ENCODE measurements at places on chromosomes 1 and 21. TPM values are rescaled to one million over a fixed set of nuclear protein-coding genes. Genes with fewer than 3 reads are reported as not detected.

DNA sequence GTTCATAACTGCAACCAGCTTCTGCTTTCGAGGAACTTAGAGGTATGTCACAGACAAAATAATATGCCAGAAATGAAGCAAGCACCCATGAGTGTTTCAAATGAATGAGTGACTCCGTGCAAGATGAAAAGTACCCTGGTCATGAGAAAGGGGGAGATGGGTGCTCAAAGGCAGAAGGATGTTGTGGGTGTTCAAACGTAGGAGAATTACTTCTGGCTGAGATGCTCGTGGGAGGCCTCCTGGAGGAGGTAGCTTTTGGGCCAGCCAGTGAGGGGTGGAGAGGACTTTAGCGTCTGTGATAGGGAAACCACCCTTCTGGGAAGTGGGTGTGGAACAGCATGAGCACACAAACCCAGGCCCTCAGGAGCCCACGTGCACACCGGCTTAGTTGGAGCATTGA is 113.8 kb downstream of the SYF2 start:
- DNase-seq = no peak

DNA sequence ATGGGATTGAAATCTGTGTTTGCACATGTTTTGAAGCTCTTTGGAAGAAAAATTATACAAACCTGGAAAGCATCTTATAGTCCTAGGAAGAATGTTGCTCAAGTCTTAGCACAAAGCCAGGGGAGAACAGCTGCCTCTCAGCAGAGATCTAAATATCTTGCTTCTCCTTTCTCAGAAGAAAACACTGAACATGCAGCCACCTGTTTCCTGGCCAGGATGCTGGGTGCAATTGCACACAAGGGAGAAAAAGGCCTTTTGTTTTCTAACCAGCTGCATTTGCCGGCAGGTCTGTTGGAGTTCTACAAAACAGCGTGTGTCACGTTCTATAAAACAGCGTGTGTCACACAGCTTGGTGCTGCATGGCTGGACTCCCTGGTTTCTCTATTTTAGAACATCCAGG is 259.6 kb upstream of the PLD5 start:
- DNase-seq = no peak

Gene MROH7
- total RNA-seq = 2.2 TPM

GRCh38 chr1:115546846-115547245 is 94.9 kb upstream of the VANGL1 start:
- DNase-seq = no peak

GRCh38 chr1:219876798-219877209 is 51.6 kb downstream of the SLC30A10 start:
- DNase-seq = no peak

GRCh38 chr1:232239998-232240397 is 389.9 kb downstream of the SIPA1L2 start:
- no peak for DNase-seq

DNA sequence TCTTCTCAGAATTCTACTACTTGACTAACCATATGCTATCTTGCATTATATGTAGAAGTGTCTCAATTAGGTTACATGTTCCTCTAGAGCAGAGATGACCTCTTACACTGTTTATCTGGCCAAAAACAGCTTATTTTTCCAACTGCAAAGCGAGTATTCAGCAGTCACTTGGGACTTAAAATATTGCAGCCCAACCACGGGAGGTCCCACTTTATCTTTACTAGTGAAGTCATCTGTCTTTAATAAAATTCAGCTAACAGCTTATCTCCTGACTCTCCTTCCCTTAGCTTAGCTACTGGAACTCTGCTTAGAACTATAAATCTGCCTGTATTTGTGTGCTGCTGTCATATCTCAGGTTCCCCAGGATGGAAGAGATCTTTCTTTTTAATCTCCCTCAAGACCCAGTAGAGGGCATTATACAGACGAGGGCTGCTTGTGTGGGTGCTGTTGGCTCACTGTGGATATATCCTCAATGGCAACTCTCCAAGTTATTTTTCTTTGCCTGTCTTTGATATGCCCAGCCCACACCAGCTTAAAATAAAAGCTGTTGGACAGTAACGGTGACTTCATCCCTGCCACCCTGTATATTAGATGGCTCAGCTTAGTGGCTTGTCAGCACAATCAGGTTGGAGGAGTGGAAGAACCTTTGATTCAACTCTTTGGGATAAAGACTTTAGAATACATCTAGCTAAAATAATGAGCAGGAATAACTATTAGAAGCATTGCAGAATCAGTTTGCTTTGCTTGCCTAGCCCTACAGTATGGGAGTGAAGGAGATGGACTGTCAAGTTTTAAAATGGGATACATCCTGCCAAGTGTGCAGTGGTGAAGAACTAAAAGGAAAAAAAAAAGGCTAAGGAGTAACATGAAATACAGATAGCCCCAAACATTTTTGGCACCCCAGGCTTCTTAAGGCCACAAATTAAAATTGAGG is 9.6 kb downstream of the ENSA start:
- DNase-seq = no peak

- no peak for DNase-seq
Observed at GRCh38 chr1:53435151-53435550, 24.0 kb upstream of the DMRTB1 start.

DNA sequence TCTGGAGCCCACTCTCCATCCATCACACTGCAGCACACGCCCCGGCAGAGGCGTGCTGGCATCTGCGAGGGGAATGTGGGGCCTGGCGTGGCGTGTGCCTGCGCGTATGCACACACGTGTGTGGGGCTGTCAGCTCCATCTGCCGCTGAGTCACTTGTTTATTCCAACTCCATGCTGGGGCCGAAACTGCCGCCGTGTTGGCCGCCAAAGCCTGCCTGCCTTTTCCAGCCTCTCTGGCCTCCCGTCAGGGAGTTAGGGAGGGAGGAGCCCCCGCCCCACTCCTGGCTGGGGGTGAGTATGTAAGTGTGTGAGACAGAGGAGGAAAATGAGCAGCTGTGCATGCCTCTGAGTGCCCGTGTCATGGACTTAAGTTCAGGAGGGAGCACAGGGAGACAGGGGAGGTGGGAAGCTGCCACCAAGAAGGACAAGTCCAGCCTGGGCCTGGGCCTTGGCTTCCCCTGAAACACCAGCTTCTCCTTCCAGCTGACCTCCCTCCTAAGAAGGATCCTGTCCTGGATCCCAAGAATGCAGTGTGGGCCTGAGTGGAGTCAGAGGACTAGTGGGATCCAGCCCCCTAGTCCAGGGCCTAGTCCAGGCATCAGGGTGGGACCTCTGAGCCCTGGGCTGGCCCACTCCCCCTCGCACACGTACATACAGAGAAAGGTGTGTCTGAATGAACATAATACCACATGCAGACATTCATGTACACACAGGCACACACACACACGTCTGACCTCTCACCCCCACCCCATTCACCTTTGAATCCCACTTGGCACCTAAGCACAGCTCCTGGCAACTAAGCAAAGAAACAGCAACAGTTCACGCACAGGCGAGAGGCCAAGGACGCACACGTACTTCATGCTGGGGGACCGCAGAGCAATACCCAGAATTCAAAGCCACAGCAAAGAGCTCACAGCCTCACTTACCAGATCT is 24.7 kb downstream of the MEF2D start:
- DNase-seq = no peak

Measured in omental fat pad (tissue), 4 donors.